ENCODE measurements at places on chromosomes 5 and 9.

GRCh38 chr5:14881826-14882225 is 10.2 kb upstream of the ANKH start:
- no peak for DNase-seq

DNA sequence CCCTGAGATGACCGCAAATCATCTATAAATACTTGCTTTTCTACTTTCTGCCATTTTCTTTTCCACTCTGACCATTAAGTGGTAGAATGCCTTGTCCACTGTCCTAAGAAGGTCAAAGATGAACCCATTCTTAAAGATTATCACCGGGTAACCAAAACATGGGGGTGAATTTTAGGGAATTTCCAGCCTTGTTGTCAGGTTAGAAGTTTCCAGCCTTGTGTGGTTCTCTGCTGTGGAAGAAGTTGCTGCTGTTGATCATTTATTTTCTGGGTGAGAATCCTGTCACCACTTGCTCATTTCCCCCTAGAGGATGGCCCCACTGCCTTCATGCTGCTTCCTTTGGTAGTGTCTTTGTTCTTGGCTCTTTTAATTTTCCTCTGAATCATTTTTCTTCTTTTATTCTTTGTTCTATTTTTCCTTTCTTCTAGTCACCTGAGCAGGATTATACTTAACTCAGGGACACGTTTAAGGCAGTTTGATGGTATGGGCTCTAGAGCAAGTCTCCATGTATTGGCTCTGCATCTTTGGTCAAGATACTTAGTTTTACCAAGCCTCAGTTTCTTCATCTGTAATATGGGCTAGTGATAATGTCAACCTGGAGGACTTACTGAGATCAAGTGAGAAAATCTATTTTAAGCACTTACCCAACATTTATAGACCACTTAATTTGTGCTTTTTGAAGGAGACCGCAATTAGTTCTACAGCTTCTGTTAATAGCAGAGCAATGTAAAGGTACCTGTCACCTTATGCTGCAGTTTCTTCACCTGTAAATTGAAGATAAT is 266.2 kb downstream of the ARHGAP26 start:
- DNase-seq, result no peak

DNA sequence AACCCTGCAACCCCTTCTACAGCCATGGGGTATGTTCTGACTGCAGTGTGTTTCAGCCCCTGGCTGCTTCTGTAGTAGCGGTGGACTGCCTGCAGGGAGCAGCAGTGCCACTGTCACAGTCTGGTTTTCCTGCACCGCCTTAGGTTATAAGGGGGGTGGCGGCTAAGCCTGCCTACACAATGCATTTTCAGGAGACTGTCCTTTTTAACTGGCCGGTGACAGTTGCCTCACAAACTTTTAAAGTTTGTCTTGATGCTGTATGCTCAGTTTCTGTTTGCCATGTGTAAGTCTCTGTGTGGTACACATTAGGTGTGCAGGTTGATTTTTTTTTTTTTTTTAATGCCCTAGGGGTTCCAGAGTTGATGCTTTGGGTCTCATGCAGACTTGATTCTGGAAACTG is 53.0 kb downstream of the NUP214 start:
- no peak for DNase-seq

DNA sequence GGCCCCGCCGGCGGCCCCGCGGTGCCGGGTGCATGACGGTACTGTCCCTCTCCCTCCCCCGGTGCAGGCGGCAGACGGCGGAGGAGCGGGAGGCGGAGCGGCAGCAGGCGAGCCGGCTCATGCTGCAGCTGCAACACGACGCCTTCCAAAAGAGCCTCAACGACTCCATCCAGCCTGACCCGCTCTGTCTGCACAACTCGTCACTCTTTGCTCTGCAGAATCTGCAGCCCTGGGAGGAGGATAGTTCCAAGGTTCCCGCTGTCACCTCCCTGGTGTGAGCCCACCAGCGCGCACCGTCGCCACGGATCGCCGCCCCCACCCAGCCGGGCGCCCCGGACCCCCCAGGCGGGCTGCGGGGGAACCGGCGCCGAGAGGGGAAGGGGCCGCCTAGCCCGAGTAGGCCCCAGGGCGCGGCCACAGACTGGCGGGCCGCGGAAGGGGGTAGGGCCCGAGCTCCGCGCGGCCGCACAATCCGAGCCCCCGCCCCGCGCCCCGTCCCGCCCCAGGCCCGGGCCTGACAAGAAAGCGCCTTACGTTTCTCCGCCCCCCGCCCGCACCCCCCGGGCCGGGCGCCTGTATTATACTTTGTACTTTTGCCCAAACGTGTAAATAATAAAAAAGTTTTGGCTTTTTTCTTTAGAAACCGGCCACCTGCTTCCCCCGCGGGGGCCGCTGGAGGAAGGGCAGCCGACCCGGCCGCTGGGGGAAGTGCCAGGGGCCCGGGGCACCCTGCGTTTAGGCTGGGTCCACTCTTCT is 2.5 kb downstream of the TLX3 start:
- DNase-seq, result no peak

- DNase-seq, result no peak
Measured at GRCh38 chr5:132012371-132013005, 1.0 kb upstream of the ACSL6 start.

- DNase-seq, result no peak
Measured at GRCh38 chr9:89548071-89548638, 50.2 kb upstream of the SEMA4D start.

GRCh38 chr5:51997949-51998348 is 614.7 kb downstream of the ISL1 start:
- no peak for DNase-seq
